ENCODE measurements at places on chromosomes 12 and 14.
A peak's percentile ranks its signal among the peaks of the same experiment; 100 is the strongest.

GRCh38 chr14:89779707-89780106, 174.8 kb downstream of the EFCAB11 start:
- no peak for DNase-seq

GRCh38 chr12:93914281-93914680, 234.1 kb upstream of the PLXNC1 start:
- DNase-seq: no peak

GRCh38 chr14:74018174-74018585, 908 bp downstream of the ENTPD5 start:
- DNase-seq: peak; percentile 26

- no peak for DNase-seq
Observed at GRCh38 chr14:81033698-81034240, 78.3 kb downstream of the TSHR start.

GRCh38 chr12:100842156-100842555, 47.6 kb downstream of the ANO4 start:
- DNase-seq: no peak

DNA sequence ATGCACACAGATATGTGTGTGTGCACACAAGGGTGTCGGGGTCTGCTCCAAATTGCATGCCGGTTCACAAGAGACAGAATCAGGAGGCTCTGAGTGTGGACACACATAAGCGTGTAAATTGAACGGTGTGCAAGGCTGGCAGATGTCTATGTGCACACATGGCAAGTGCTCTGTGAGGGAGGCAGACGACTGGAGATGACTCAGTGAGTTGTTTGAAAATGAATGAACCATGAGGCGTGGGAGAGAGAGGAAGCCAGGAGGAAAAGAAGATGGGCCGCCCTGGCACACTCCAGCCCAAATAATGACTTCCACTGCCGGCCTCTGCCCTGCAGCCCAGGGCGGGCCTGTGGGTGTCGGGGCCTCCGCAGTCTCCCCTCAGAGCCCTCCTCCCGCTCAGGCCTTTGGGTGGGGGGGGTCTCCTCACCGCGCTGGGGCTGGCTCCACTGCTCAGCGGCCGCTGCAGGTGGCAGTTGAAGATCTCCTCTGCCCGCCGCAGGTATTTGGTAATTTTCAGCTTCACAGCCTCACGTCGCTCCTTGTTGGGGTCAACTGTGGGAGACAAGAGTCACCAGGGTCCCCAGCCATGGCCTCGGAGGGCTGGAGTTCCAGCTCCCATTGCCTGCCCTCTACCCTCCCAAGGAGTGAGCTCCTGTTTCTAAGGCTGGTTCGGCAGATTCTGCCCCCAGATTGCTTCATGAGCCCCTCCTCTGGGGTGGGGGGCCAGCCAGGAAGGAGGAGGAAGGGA, 3.5 kb downstream of the RPS6KL1 start:
- no peak for DNase-seq

GRCh38 chr12:28857369-28857768, 291.7 kb upstream of the FAR2 start:
- no peak for DNase-seq

- DNase-seq: no peak
Observed at GRCh38 chr12:31714406-31715271, 14.2 kb downstream of the AMN1 start.

DNA sequence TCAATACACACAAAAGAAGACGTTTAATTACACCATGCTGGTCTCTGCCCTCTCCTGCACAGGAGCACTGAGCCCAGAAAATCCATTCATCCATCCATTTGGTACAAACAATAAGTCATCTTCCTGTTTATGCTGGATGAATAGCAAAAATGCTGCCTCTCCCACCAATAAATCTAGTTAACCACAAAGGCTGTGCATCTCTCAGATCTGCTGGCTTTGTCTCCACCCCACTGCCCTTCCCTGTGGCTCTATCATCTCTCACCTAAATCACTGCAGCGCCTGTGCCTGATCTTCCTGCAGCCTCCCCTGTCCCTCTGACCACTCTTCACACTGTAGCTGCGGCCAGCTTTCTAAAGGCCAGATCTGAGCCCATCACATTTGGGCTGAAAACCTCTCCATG, 72.9 kb upstream of the DDX11 start:
- DNase-seq: no peak

DNA sequence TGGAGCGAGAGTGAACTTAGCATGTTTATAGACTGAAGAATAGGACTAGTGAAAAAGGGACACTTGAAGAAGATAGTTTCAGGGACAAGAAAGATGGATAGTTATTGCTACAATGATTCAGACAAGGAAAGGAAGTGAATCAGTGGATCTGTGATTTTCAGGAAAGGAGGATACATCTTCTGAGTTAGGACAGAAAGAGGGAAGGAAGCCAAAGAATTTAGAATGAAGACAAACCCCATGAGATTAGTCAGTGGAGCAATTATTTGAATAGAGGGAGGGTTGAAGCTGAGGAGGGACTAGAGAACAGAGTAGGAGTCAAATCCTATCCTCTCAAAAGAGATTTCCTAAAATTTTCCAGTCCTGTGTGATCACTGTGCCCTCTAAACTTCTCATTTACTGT, 282.7 kb downstream of the AKAP6 start:
- DNase-seq: peak; percentile 37

GRCh38 chr12:50057896-50058670, 687 bp downstream of the ASIC1 start:
- no peak for DNase-seq

GRCh38 chr14:83347874-83348273, 1814.2 kb upstream of the SEL1L start:
- DNase-seq: no peak

DNA sequence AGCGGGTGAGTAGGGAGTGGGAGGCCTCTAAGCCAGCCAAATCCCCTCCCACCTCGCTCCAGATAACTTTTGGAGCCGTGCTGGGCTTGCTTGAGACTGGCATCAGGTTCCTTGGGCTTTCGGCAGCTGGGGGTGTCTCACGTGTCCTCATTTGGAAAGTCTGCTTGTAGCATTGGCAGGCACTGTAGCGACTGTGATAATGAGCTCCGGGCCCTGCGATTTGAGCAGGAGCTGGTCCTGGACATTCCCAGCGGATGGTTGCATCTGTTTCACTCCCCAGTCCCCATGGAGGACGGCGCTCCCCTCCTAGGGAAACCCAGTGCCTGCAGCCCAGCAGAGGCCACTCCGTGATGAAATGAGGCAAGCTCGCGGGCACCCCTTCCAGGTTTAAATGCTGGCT, 49.4 kb downstream of the DGLUCY start:
- DNase-seq: no peak

DNA sequence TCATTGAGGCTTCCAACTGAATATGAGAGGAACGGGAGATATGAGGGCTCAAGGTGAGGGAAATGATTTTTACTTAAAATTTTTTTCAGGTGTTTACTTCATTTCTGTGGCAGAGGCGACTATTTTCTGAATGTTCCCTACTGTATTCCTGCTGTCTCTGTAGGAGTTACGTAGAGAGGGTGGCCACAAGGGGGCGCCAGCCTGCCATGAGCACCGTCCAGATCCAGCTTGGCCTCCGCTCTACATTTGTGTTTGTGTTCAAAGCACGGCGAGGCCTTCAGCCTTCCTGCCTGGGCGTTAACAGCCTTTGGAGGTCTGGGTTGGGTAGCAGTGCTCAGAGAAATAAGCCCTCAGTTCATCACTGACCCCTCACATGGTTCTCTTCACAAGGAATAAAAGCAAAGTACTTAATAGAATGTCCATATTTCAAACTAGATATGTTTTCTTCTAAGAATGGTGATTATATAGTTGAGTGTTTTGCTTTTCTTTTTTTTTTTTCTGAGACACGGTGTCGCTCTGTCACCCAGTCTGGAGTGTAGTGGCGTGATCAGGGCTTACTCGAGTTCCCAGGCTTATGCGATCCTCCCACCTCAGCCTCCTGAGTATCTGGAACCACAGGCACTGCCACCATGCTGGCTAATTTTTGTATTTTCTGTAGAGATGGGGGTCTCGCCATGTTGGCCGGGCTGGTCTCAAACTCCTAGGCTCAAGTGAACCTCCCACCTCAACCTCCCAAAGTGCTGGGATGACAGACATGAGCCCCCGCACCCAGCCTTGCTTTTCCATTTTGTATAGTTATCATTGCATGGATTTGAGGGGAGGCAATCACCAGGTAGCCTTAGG, 22.3 kb downstream of the CKB start:
- DNase-seq: peak; percentile 79

DNA sequence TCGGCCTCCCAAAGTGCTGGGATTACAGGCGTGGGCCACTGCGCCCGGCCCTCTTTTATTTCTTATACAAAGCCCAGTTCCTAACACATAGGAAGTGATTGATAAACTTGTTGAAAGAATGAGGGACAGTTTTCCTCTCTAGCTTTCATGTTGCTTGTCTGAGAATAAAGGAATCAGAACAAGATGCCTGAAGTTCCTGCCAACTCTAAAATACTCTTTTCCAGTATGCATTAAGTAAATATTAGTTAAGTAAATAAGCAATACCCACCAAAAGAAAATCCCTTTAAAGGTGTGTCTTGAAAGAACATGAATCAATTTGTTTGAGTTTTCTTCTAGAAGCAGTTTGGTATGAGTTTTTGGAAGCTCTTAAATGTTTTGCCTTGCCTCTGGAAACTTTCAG, 24.4 kb upstream of the CD27 start:
- DNase-seq: no peak

DNA sequence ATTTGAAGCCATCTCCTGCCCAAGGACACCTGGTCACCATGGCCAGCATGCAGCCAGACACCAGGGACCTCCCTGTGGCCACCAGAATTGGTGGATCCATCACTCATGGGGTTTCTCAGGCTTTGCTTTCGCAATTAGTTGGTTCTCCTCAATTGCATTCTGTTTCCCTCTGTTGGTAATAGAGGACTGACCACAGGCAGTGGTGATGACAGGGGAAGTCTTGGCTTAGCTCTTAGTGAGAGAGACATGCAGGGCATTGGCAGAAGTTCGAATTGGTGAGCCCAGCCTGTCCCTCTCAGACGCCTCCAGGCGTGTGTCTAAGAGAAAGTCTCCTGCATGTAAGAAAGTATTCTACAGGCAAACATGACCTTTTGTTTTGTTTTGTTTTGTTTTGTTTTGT, 21.3 kb downstream of the HCAR2 start:
- no peak for DNase-seq

GRCh38 chr12:24226745-24227350, 277.4 kb upstream of the SOX5 start:
- DNase-seq: no peak

- DNase-seq: no peak
Observed at GRCh38 chr14:68397822-68398221, 395.0 kb downstream of the ZFP36L1 start.

GRCh38 chr14:52061390-52061789, 7.5 kb downstream of the NID2 start:
- DNase-seq: no peak

DNA sequence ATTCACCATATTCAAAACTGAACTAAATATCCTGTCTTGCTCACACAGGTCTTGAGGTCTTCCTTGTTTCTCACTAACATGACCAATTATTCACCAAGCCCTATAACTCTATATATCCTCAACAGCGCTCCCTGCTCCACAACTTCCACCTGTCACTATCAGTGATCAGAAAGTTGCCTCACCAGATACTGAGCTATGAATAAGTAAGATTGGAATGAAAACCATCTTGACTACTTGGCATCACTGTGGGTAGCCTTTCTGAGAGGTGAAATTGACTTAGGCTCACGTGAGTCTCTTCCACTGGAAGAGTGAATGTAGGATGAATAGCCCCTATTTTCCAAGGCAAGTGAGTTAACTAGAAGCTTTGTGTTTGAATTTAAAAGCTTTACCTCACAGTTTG, 167.1 kb downstream of the PIK3C2G start:
- no peak for DNase-seq

- DNase-seq: no peak
Observed at GRCh38 chr12:91388573-91388972, 206.0 kb upstream of the DCN start.

- DNase-seq: no peak
Observed at GRCh38 chr14:35535483-35536112, 1.6 kb downstream of the INSM2 start.

DNA sequence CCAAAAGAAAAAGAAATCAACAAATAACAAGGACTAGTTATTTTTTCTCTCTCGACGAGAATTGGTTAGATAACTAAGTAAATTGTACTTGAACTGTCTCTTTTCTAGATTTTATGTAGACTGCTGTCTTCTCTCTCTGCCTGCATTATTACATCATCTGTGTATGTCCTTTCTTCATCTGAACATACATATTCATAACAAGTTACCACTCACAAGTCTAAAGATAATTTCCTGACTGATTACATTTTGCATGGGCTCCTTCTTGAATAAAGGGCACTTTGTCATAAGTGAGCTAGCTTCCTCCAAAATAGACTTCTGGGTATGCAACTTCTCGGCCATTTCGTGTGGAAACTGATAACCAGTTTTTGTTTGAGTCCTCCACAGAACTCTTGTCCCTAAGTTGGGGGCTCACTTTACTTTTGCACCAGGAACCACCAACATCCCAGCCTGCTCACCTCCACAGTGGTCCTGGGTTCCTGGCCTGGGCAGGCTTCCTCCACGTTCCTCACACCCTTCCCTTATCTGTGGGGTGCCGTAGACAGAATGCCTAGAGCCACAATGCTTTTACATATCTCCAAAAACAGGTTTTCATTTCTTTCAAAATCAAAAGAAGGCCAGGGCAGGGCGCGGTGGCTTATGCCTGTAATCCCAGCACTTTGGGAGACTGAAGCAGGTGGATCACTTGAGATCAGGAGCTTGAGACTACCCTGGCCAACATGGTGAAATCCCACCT, 6.2 kb upstream of the DDX47 start:
- DNase-seq: no peak

GRCh38 chr12:105861227-105861626, 277.5 kb downstream of the NUAK1 start:
- no peak for DNase-seq

DNA sequence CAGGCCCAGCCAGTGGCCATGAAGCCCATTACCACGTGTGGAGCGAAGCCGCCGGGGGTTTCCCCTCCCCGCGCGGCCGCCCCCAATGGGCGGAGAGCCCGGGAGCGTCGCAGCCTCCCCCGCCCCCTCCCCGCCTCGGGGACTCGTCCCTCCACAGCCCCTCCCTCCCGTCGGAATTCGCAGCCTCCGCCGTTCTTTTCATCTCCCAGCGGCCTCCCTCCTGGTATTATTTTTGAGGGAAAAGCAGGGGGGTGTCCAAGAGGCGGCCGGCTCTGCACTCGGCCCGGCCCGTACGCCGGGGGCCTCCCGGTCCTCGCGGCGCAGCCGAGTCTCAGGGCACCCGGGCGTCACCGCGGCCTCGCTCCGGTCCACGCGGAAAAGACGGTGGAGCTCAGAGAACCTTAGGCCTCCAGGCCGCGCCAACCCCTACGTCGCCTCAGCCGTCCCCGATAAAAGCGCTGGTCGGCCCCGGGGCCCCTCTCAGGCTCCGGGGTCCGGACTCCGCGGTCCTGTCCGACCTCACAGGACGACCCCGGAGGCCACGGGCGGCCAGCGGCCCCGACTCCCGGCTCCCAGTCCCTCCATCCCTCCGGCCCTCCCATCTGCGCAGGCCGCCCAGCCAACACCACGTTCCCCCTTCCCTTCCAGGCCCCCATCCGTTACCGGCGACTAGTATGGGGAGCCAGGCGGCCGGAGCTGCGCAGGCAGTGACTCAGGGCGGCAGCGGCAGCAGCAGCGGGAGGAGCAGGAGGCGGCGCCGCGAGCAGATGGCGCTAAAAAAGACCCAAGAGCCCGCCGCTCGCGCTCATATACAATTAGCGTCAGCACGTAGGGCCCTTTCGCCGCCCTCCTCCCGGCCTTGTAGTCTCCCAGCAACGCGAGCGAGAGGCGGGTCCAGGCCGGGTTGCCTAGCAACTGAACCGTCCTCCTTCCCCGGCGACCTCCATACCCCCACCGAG, at the start of gene NAP1L1:
Gene NAP1L1, minus strand, starts transcription at position 782 of the 959 bp plus-strand sequence. CDS start 10,466 bp downstream, outside the sequence.
- peak; percentile 97 for DNase-seq

GRCh38 chr14:79660053-79660939, 551.0 kb downstream of the DIO2 start:
- no peak for DNase-seq

Data from amniotic stem cell (primary cell).